ENCODE measurements at places on chromosomes 11 and 22. TPM values are rescaled to one million over a fixed set of nuclear protein-coding genes. Genes with fewer than 3 reads are reported as not detected.

SLC15A3 gene
- total RNA-seq: 139 TPM

MISFA gene
- 4.6 TPM for total RNA-seq

GRCh38 chr22:17897426-17897825, 123.2 kb upstream of the BID start:
- H3K27me3 ChIP-seq: no peaks in the 10 kb centered on the region
- H3K4me1 ChIP-seq: no peaks in the 10 kb centered on the region
- H3K36me3 ChIP-seq: peaks cover 25% of the 10 kb centered on the region
- DNase-seq: no peak
- H3K27ac ChIP-seq: no peak overlapping the region

DNA sequence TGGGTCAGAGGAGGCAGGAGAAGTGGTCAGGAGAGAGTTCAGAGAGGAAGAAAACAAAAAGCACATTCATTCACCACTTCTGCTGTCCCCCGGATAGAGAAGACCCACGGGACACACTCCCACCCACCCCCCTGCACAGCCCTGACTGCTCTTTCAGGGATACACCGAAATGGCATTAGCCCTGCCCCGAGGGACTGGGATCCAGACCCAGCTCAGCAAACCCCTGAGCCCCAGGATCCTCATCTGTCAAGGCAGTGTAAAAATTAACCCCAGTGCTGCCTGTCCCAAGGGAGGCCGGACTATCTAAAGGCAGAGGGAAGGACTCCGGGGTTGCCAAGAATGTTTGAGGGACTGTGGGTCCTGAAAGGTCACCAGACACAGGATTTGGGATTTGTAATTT, 31.2 kb downstream of the TPBGL start:
- H3K27ac ChIP-seq: no peak overlapping the region
- no peak overlapping the region for H3K4me3 ChIP-seq
- peaks cover 12% of the 10 kb centered on the region for H3K4me1 ChIP-seq
- no peaks in the 10 kb centered on the region for H3K27me3 ChIP-seq
- H3K36me3 ChIP-seq: peaks cover 92% of the 10 kb centered on the region

- no peak overlapping the region for H3K4me3 ChIP-seq
- no peak overlapping the region for H3K27ac ChIP-seq
- H3K27me3 ChIP-seq: no peaks in the 10 kb centered on the region
- H3K4me1 ChIP-seq: peaks cover 5% of the 10 kb centered on the region
- H3K36me3 ChIP-seq: no peaks in the 10 kb centered on the region
These were observed 165.6 kb downstream of the DBX1 start for GRCh38 chr11:19994672-19995071.

- no peak overlapping the region for H3K27ac ChIP-seq
- H3K27me3 ChIP-seq: no peaks in the 10 kb centered on the region
- no peak overlapping the region for H3K4me3 ChIP-seq
- DNase-seq: no peak
These were observed 176.7 kb downstream of the SWAP70 start for GRCh38 chr11:9840460-9841004.

- no peaks in the 10 kb centered on the region for H3K36me3 ChIP-seq
- H3K4me1 ChIP-seq: peaks cover 3% of the 10 kb centered on the region
- no peak for DNase-seq
These were observed 12.2 kb upstream of the VPS37C start for GRCh38 chr11:61173456-61173855.

DNA sequence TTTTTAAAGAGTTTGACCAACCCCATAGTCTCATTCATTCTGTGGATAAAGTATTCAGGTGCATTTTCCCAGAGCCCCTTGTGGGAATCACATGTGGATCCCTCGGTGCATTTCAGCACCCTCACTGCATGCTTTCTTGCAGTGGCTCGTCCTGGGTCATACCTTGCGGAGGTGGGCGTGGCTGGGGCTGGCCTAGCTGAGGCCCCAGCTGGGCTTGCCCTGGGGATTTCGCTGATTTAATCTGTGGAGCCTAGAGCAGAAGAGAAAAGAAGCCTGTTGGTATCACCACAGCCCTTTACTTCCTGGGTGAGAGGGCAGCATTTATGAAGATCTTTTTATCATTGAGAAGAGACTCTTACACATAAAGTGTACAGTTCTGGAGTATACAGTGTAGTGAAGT, 53.1 kb downstream of the FBXO7 start:
- H3K4me1 ChIP-seq: peaks cover 29% of the 10 kb centered on the region
- H3K4me3 ChIP-seq: no peak overlapping the region
- H3K27me3 ChIP-seq: no peaks in the 10 kb centered on the region
- H3K27ac ChIP-seq: no peak overlapping the region
- DNase-seq: no peak

All from upper lobe of right lung (tissue), 1 donor.